ENCODE measurements at places on chromosomes 5 and 9.
A peak's percentile ranks its signal among the peaks of the same experiment; 100 is the strongest.

- DNase-seq: peak; percentile 42
Measured at GRCh38 chr5:173890195-173890991, 2.2 kb downstream of the CPEB4 start.

DNA sequence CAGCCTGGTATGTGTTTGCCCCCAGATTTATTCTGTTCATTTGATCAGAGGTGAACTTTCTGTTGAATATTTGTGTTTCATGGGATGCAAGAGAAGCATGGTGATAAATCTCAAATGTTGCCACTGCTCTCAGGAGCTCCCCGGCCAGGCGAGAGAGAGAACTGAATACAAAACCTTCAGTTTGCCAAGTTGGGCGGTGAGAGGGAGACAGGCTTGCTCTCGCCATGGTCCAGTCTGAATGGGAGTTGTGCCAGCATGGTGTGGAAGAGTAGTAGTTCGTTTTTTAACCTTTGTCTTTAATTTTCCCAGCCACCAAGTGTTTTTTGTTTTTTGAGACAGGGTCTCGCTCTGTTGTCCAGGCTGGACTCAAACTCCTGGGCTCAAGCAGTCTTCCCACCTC lies 2.7 kb downstream of the NTMT1 start:
- no peak for DNase-seq

DNA sequence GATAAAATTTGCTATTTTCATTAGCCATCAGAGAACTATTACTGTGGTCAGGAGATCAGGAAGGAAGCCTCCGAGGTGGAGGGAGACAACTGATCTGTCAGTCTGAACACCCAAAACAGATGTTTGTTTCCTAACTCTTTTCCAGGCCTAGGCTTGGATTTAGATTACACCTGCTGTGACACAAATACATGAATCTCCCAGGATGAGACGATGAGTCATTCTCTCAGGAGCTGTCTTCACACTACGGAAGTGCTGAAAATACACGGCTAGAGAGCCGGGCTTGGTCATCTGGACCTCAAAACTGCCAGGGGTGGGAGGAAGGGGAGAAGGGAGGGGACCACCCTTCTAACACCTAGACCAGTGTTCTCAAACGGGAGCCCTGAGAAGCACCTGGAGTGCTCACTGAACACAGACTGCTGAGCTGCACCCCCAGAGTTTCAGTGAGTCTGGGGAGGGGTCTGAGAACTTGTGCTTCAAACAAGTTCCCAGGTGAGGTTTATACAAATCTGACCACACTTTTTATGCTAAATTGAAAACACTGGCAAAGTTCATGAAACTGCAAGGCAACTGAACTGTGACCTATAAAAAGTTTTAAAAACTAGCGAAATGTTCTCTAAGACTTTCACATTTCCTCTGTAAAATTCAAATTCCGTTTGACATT lies 80.3 kb upstream of the EQTN start:
- no peak for DNase-seq

DNA sequence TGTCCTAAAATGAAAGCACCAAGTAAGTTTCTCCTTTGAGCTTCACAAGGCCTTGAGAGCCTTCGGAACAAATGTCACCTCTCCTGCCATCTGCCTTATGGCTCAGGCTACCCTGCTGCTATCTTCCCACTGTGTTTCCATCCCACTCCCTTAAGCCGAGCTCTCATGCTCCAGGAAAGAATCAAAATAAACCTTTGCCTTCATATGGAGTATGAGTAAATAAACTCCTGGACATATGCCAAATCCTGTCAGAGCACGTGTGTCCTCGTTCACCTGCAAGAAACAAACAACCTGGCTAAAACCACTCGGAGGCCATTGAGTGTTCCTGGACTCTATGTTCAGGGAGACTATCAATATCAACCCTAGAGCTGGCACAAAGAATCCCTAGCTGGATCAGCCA lies 122.3 kb upstream of the CCDC112 start:
- DNase-seq: no peak

GRCh38 chr9:93205045-93205768 lies 21.3 kb downstream of the WNK2 start:
- peak; percentile 28 for DNase-seq

- peak; percentile 39 for DNase-seq
Measured at GRCh38 chr5:33691856-33692255, 199.9 kb downstream of the ADAMTS12 start.

DNA sequence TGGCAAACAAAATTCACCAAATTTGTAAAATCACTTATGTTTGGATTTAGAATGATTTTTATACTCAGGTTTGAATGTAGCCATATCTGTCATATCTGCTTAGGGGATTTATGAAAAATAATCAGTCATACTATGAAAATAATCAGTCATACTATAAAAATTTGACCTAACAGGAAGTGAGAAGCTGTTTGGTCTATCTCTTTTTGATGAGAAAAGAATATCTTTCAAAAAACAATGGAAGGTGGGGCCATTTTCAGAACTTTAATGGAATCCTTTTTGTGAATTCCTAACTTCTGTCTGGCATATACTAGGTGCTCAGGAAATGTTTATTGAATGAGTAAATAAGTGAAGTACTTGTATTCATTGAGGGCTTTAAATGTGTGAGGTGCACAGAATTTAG lies 70.1 kb downstream of the CWC27 start:
- no peak for DNase-seq

DNA sequence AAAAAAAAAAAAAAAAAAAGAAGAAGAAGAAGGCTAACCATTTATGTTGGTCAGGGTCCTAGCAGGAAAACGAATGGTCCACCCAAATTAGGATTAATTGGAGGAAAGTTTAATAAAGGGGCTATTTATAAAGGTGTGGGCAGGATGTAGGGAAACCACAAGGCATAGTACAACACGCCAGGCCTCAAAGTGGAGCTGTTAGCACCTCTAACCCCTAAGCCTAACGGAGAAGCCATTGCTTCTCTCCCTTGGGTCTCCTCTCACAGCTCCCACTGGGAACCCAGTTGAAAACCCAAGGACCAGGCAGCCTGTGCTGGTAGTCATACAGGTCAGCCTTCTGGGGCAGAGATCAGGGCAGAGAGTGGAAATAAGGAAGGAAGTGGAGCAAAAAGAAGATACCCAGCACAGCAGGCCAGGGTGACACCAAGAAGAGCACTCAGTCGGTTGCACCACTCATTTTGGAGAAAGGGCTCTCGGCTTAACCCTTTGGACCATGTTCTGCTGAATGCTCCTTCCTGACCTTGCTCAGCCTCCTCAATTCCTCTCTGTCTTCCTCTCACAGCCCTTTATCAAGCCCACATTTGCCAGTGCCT lies 8.8 kb upstream of the GLIPR2 start:
- no peak for DNase-seq

GRCh38 chr5:139058121-139058520 lies 140.0 kb downstream of the SIL1 start:
- peak; percentile 60 for DNase-seq

GRCh38 chr5:1545805-1546355 lies 22.1 kb upstream of the LPCAT1 start:
- DNase-seq: peak; percentile 19

DNA sequence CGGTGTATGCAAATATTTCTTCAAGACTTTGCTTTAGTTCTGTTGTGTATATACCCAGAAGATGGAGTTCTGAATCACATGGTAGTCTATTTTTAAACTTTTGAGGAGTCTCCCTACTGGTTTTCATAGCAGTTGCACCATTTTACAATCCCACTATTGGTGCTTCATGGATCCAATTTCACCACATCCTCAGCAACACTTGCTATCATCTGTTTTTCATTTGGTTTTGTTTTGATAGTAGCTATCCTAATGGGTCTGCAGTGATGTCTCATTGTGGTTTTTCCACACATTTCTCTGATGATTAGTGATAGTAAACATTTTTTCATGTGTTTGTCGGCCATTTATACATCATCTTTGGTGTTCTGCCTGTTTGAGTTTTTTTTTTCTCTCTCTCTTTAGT lies 1339.3 kb downstream of the EFNA5 start:
- peak; percentile 35 for DNase-seq

DNA sequence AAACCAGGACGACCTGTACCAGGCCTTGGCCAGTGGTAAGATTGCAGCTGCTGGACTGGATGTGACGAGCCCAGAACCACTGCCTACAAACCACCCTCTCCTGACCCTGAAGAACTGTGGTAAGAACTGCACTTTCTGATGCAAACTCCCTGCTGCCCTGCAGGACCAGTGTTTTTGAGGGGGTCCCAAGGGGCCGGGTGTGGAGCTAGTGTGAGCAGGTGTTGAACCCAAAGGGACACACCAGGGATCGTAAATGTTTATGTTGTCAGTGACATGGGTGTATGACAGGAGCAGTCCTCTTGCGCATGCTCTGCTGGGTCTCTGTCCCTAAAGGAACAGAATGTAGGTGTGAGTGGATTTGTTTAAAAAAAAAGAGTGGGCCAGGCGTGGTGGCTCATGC lies 9.5 kb downstream of the GRHPR start:
- no peak for DNase-seq

DNA sequence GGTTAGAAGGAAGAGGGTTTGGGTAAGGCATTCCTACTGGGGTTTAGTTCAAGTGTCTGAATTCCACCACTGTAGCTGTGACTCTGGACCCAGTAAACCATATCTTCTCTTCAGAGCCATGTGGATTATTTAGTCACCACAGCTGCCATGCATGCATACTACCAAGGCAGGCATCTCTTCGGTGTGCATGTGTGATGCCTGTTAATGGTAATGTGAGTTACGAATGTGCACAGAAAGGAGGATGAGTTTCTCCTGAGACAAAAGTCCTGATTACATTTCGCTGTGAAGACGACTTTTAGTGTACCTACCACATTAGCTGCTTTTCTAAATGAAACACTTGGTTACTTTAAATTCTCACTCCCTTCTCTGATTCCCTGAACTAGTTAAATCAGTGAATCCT lies 9.3 kb downstream of the PBX3 start:
- no peak for DNase-seq

- DNase-seq: no peak
Measured at GRCh38 chr5:99129768-99130501, 201.1 kb upstream of the CHD1 start.

GRCh38 chr9:886886-887285 lies 45.4 kb downstream of the DMRT1 start:
- DNase-seq: no peak

DNA sequence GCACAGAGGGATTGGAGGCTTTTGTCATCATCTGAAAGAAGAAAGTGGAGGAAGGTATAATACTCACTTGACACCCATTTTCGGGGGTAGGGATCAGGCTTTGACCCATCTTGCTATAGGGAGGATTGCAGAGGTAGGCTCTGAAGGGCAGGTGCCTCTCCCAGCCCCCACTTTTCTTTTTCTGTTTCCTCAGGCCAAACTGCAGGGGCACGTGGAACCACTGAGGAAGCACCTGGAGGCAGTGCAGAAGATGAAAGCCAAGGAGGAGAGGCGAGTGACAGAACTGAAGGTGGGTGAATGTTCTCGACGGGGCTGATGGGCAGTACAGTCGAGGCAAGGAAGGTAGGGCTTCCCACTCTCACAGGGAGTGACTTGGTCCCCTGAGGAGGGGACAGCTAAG lies 7.5 kb downstream of the TRIM41 start:
- no peak for DNase-seq

DNA sequence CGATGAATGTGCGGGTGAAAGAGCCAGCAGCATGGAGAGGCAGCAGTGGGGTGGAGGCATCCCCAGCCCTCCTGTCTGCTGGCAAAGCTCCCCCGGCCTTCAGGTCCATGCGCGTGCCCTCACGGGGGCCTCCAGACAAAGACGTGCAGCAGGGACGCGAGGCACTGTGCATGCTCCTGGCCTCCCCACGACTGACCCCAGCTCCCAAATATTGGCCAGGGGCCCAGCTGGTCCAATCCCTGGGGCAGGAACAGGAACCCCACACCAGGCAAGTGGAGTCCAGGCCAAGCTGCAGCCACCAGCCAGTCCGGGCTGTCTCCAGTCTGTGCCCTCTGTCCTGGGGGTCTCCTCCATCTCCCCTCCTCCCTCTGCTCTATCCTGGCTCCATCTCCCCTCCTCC lies 33.5 kb upstream of the LRRC14B start:
- DNase-seq: no peak

- DNase-seq: no peak
Measured at GRCh38 chr5:15746833-15747232, 246.9 kb downstream of the FBXL7 start.

DNA sequence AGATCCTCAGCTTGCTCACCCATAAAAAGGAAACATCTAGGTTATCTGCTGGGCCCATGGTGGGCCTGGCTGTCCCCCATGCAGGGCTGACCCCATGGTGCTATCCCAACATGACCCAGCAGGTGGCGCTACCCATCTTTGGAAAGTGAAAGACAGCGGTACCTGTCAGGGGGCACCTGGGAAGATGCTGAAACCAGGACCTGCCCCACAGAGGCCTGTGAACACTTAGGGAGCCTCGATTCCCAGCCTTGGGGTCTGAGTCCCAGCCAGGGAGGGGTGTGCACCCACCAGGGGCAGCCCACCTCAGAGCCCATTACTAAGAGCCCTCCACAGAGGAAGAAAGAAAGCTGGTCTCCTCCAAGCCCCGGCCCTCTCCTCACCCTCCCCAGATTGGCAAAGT lies 46.6 kb upstream of the IPPK start:
- DNase-seq: peak; percentile 46

- DNase-seq: no peak
Measured at GRCh38 chr5:76257897-76258296, 145.2 kb upstream of the IQGAP2 start.

- DNase-seq: no peak
Measured at GRCh38 chr5:76137887-76138542, 54.8 kb downstream of the SV2C start.

- no peak for DNase-seq
Measured at GRCh38 chr5:172113036-172113435, 75.0 kb downstream of the STK10 start.

DNA sequence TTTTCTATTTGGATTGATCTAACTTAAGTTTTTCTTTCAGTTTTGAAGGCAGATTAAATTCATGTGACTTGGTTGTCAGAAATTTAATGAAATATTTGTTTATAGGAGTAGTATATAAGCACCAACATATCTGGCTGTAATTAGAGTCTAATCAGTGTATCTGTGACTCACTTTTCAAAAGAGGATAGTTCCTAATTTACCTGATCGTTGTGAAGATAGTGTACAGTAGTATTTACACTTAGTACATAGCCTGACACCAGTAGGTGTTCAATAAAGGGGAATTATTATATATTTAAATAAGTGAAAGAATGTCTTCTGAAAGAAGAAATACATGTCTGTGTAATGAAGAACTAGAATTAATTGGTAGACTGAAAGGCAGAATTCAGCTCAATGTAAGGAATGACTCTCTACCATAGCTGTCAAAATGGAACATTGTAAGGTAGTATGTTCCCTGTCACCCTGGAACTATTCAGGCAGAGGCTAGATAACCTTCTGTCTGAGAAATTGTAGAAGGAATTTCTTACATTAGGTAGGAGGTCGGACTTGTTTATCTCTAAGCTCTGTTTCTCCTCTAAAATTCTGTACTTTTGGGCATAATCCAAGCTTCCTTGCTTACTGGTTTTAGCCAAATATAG lies 8.6 kb downstream of the TGFBR1 start:
- no peak for DNase-seq

- DNase-seq: no peak
Measured at GRCh38 chr5:178113841-178114324, 551 bp downstream of the N4BP3 start.

GRCh38 chr9:79672236-79672635 lies 100.5 kb downstream of the TLE4 start:
- DNase-seq: no peak

- no peak for DNase-seq
Measured at GRCh38 chr9:136827794-136828473, 14.3 kb upstream of the AJM1 start.

Measured in cardiac fibroblast (primary cell).